Left ventricle myocardium superior (tissue), 1 donor: ENCODE measurements at places on chromosomes 16 and 17. TPM values are rescaled to one million over a fixed set of nuclear protein-coding genes. Genes with fewer than 3 reads are reported as not detected.

- DNase-seq: peak; percentile 34
Observed at GRCh38 chr16:88317613-88317965, 65.2 kb upstream of the ZNF469 start.

DNA sequence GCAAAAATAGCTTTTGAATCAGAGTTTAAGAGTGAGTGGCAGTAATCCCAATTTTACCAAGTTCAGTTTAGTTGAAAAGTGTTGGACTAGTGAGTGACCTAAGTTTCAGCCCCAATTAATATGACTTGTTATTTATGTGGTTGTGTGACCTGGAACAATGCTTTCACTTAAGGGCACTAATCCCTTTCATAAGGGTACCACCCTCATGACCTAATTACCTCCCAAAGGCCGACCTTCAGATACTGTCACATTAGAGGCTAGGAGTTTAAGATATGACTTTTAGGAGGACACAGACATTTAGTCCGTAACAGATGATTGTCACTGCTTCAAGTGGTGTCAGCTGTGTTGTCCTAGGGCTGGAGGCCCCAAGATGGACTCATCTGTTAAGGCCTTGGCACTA, 190.0 kb downstream of the IRX3 start:
- DNase-seq: no peak

- no peak for DNase-seq
Observed at GRCh38 chr16:75820672-75821071, 94.4 kb upstream of the CPHXL start.

DNA sequence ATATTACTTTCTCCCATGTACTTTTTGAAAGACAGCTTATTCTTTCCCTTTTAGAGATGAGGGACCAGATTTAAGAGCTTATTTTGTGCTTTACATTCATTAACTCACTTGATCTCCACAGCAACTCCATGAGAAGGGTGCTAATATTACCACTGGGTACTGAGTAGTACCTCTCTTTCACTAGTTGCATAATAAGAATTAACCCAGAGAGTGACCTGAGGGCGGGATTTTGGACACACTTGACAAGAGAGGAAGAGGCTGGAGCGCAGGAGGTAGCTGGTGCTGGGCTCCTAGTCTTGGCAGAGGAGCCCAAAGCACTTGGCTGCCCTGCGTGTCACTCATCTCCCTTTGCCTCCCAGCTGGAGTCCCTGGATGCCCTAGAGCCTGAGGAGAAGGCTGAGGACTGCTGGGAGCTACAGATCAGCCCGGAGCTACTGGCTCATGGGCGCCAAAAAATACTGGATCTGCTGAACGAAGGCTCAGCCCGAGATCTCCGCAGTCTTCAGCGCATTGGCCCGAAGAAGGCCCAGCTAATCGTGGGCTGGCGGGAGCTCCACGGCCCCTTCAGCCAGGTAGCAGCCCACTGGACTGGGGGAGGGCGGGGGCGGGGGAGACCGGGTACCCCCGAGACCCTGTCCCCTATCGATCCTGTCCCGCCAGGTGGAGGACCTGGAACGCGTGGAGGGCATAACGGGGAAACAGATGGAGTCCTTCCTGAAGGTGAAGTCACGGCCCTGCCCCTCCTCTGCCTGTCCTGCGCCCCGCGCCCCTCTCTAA, 1.7 kb upstream of the MAZ start:
- peak; percentile 79 for DNase-seq

The CDH8 gene
- not detected for total RNA-seq

GRCh38 chr16:15403392-15403995, 7.9 kb downstream of the MPV17L start:
- no peak for DNase-seq

- no peak for DNase-seq
Observed at GRCh38 chr17:77700165-77700881, 258.2 kb upstream of the TNRC6C start.

DNA sequence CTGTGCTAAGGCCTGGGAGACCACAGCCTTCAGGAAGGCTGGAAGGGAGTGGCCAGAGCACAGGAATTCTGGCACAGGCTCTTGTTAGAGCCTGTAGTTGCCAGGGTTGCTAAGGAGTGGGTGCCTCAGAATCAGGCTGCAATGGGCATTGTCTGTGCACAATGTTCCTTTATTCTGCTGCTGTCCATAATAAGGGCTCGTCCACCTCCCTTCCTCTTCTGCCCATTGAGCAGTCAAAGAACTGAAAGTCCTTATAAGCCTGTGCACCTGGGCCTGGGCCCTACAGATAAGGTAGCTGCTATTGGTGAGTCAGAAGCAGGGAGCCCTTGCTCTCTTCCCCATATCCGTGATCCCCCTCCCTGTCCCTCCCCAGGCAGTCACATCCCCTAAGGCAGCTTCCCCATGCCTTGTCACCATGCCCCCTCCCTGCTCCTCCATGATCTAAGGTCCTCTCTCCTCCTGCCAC, 5.4 kb upstream of the CNGB1 start:
- peak; percentile 44 for DNase-seq

The ODAD4 gene
- total RNA-seq: 0.52 TPM

- peak; percentile 56 for DNase-seq
Observed at GRCh38 chr16:82748026-82748425, 121.3 kb downstream of the CDH13 start.

- no peak for DNase-seq
Observed at GRCh38 chr17:50183421-50183994, 17.7 kb downstream of the SGCA start.

The ABCC1 gene
- 23.2 TPM for total RNA-seq

DNA sequence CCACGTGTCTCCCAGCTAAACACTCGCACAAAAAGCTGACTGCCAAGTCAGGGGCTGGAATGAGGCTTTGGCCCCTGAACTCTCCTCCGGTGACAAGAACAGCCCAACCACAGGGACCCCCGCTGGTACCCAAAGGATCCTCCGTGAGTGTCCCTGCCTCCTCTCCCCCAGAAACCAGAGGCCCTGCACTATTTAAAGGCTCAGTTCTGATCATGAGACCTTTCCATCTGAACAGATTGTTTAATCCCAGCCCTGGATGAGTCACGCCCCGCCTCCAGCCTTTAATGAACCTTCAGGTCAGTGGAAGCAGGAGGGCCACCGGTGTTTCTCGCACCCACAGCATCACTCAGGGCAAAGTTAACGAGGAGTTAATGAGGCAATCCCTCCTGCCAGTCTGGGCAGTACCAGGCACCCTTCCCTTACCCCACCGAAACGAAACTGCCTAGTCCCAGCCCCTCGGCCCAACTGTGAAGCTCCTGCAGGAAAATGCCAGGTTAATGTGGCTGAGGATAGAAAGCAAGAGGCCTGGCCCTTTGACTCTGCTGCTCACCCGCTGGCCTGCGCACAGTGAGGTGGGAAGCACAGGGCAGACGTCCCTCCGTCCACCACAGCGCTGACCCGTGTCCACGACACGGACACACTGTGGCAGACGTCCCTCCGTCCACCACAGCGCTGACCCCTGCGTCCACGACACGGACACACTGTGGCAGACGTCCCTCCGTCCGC, 32.4 kb downstream of the TIMM22 start:
- peak; percentile 64 for DNase-seq

The HS3ST3A1 gene
- 0.57 TPM for total RNA-seq

The ANKFN1 gene
- total RNA-seq: not detected

The TPSG1 gene
- not detected for total RNA-seq
